ENCODE measurements at places on chromosomes 3 and 15. TPM values are rescaled to one million over a fixed set of nuclear protein-coding genes. Genes with fewer than 3 reads are reported as not detected.

Gene CCR5
- 2.6 TPM for total RNA-seq

Gene KCNAB1
- not detected for total RNA-seq

GRCh38 chr3:159536876-159537275 lies 451.8 kb upstream of the IL12A start:
- no peak for DNase-seq

DNA sequence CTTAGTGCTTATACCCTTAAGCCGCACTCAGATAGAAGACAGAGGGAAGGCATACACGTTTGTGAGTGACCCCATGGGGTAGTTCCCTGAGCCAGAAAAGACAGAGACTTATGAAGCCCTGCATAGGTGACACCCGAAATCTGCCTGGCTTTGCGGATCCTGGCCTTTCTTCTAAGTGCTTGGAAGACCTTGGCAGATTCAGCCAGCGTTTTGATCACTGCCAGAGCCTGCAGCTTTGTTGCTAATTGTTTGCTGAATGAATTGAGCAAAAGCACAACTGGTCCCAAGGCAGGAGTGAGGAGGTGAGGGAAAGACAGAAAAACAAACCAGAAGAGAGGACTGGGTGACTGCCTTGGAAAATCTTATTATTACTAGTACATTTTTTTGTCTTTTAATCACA lies 168.3 kb upstream of the ICE2 start:
- no peak for DNase-seq

- DNase-seq: no peak
Measured at GRCh38 chr15:99142562-99142961, 37.7 kb downstream of the SYNM start.

DNA sequence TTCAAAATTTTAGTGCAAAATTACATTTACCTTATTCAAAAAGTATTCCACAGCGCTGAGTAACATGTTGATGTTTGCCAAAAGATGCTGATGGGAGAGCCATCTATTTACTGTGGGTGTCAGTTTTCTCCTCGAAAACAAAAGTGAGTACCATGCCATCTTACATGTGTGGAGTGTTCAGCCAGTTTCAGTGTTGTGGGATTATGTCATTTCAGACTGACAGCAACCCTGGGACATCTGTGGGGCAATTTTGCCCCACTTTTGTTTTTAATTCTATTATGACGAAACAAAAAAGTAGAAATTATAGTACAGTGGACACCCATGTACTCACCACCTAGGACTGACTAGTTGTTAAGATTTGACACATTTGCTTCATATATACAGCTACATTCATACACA lies 19.6 kb downstream of the SLCO3A1 start:
- no peak for DNase-seq

DNA sequence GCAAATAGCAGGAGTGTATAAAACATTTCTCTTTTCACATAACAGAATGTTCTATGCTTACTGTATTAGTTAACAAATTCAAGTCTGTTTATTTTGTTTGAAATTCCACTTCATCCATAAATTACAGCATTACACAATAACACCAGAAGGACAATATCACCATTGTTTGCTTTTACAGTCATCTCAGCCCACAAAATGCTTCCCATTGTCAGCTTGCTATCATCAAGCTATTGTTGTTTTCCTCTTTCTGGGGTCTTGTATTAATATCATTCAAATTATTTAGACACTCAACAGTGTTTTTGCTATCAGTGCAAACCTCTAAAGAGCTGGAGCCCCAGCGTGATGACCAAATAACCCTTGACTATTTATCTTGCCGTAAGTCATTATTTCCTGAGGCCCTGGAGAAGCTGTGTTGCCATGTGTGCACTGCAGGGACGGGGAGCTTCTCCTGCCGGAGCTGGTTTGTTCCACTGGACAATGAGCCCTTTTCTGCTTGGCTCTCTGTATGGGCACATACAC lies 1.1 kb downstream of the SAMMSON start:
- no peak for DNase-seq

Gene SCAANT1
- not detected for total RNA-seq

GRCh38 chr3:50610181-50610971 lies 1.2 kb downstream of the CISH start:
- DNase-seq: peak; percentile 26

DNA sequence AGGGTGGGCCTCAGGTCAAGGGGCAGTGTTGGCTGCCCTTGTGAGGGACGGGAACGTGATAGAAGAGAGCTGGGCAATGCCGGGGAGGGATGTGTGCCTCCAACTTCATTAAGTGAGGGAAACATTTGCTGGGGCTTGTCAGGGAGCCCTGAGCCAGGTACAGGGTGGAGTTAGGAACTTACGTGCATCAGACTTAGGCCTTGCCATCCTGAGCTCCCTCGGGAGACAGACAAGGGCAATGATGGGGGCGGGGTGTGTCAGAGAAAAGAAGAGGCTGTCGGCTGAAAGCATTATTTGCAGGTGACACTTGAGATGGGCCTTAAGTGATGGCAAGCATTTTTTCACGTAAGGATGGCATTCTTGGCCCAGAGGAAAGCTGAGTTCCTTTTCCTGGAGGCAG lies 1.6 kb downstream of the FAM131A start:
- DNase-seq: no peak

GRCh38 chr3:72597756-72598195 lies 250.5 kb downstream of the SHQ1 start:
- no peak for DNase-seq

DNA sequence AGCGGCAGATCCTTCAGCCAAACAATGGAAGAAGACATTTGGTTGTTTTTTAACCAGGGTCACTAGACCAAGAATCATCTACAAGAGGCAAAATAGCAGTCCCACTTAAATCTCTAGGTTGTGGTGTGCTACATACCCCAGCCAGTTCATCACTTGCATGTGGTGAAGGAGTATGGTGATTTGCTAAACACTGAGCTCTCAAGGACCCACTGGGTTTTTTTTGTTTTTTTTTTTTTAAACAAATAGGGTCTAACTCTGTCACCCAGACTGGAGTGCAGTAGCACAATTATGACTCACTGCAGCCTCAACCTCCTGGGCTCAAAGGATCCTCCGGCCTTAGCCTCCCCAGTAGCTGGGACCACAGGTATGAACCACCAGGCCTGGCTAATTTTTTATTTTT lies 508.0 kb downstream of the FOXP1 start:
- no peak for DNase-seq

DNA sequence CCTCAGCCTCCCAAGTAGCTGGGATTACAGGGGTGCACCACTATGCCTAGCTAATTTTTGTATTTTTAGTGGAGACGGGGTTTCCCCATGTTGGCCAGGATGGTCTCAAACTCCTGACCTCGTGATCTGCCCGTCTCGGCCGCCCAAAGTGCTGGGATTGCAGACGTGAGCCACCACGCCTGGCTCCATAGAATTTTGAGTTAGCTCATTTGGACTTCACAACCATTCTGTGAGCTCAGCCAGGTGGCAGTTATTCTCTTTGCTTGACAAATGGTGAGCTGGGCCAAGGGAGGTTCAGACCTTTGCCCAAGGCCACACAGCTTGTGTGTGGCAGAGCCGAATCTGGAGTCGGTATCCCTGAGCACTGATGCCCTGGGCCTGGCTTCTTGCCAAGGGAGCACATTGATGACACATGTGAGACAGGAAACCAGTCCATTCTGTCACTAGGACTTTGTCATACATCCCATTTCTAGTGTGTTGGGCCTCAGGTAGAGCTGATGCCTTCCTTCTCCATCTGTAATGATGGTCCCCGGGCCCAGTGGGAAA lies 17.6 kb downstream of the PODXL2 start:
- DNase-seq: no peak

DNA sequence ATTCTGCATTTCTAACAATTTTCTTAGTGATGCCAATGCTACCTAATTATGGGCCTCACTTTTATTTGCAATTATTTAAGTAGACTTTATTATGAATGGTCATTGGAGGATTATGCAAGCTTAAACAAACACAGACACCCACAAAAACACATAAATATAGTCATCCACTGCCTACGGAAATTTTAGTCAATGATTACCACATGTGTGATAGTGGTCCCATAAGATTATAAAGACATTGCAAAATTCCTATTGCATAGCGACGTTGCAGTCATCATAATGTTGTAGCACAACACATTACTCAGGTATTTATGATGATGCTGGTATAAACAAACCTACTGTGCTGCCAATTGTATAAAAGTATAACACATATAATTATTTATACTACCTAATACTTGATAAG lies 247.8 kb upstream of the ALCAM start:
- DNase-seq: no peak

DNA sequence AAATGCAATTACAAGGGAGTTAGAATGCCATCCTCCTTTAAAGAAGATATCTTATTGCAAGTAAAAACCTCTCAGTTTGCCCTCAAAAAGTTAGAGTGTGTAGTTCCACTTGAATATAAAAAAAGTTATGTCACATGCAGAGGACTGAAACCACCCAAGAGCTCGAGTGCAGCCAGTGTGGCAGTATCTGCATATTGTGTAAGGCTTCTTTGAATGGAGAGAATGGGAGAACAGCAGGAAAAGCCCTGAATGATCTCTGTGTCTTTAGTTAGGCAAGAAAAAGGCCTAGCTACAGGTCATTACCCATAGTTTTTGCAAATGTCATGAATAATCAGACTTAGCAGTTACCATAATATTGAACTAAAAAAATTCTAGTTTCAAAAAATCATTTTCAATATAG lies 13.9 kb upstream of the TEX9 start:
- no peak for DNase-seq

DNA sequence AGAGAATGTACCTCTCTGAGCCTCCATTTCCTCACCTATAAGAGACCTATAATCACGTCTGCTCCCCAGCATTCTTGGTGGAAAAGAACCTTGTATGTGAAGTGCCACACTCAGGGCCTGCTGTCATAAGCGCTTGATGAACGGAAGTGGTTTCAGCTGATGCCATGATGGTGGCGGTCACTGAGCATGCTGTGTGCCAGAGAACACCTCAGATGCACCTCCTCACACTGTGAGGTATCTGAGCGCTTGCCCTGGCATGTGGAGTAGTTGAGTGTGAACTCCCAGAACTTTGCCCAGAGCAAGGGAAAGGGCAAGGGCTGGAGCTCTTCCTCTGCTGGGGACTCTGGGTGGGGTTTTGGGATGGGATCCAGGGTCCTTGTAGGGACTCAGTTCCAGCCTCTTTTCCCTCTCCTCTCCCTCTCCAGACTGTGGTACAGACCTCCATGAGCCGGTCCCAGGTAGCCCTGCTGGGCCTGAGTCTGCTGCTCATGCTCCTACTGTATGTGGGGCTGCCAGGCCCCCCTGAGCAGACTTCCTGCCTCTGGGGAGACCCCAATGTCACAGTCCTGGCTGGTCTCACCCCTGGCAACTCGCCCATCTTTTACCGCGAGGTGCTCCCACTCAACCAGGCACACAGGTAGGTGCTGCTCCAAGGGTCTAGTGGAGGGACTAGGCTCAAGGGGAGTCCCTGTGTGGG lies 2.7 kb downstream of the ABHD14A start:
- peak; percentile 34 for DNase-seq

DNA sequence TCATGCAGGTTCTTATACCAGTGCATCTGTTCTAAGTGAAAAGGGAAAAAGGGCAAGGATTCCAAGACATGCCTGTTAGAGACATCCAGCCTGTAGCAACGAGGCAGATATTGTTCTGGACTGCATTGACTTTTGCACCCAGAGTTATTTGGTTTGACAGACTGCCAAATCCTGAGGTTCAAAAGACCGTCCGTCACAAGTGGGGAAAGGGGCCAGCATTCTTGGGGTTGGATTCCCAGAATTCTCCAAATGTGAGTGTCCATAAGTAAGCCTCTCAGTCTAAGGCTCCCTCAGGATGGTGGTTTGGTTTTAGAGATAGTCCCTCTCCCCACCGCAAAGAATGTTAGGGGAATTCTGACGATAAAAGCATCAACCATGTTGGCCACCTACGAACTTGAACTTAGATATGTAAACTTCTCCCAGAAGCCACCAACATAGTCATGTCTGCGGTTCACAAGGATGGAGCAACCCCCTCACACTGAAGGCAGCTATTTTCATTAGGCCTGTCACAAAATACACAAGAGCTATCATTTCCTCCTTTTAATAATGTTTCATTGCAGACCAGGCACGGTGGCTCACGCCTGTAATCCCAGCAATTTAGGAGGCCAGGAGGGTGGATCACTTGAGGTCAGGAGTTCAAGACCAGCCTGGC lies 13.6 kb upstream of the LACTB start:
- DNase-seq: no peak

DNA sequence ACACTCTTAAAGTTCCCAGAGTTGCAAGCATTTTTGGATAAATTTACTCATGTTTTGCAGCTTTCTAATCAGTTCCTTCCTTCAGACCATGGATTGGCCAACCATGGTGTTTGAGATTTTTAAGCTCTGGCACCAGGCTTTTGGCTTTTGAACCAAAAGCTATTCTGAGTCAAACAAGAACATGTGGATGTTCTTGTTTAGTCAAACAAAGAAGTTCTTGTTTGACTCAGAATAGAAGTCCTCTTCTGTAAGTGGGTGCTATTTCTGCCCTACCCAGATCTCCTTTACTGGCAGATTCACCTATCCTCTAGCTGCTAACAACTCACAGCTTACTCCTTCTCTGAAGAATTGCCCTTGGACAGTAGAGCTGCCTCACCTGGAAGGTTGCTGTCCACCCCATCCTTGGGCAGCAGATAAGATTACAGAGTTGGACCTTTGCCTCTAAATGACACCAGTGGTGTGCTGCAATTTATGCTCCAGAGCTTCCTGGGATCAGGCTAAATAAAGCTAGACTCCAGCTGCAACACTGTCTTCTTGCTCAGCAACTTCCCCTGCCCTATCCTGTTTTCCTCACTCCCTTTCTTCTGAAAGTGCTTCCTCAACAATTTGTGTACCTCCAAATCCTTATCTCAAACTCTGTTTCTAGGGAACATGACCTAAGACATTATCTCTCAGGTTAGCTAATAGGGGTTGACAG lies 65.6 kb downstream of the COL6A6 start:
- DNase-seq: no peak

- DNase-seq: no peak
Measured at GRCh38 chr3:155019575-155019974, 60.5 kb upstream of the MME start.

- no peak for DNase-seq
Measured at GRCh38 chr15:80876348-80876674, 97.1 kb downstream of the CEMIP start.

- no peak for DNase-seq
Measured at GRCh38 chr3:106398891-106399600, 530.2 kb upstream of the CBLB start.

DNA sequence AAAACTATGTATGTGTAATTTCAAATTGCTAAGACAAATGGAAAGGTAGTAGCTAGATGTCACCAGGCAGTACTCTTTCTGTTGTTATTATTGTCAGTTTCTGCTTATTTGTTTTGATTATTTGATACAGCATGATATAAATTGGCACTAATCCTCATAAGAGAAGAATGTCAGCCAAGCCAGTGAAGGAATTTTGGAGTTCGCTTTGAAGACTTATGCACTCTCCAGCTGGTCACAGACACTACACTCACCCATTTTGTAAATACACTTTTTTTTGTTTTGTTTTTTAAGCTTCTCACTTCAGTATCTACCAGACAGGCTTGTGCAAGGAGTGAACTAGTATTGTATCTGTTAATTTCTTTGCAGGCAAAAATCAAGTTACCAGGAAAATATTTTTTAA lies 180.2 kb upstream of the TTC14 start:
- DNase-seq: no peak

DNA sequence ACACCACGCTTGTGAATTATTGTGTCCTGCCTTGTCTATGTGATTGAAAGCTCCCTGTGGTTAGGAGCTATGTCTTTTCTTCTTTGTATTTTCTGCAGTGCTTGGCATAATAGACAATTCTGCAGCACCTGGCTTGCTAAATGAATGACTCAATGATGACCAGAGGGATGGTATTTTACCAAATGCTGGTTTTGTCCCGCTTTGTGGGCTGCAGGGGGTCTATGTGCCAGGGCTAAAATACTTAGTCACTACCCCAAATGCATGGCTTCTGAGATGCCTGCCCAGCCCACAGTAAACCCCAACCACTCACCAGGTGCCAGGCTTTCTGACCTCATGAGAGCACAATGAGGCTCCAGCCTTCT lies 50.9 kb downstream of the BOC start:
- no peak for DNase-seq

All from CD8-positive, alpha-beta memory T cell (primary cell).